ENCODE measurements at places on chromosomes 1 and 21. TPM values are rescaled to one million over a fixed set of nuclear protein-coding genes. Genes with fewer than 3 reads are reported as not detected.

DNA sequence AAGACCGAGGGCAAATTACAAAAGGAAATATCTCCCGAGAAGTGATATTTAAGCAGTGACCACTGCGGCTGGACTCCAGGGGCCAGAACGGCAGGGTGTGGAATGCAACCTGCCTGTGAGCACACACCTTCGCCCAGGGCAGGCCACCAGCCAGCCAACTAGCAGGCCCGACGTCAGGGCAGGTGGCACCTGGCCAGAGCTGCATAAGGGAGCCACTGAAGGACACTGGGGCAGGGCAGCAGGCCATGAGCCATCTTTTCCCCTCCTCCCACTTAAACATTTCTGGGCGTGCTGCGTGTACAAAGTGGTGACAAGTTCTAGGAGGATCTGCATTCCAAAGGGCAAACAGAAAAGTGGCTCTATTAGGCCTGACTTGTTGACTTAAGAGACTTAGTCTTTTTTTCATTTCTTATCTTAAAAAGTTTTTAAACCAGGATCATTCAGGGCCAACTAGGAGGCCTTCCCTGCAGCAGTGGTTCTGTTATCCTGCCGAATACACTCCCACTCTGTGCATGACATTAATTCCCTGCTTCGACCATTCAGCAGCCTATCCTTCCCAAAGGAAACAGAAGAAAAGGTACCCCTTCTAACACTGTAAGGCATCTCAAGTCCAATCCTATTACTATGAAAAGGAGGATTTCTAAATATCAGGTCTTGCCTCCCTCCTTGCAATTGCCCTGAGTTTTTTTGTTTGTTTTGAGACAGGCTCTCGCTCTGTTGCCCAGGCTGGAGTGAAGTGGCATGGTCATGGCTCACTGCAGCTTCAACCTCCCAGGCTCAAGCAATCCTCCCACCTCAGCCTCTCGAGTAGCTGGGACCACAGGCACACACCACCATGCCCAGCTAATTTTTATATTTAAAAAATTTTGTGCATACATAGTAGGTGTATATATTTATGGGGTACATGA, 96.3 kb downstream of the BCAR3 start:
- peak overlapping the region; percentile 83 for H3K27ac ChIP-seq
- H3K4me1 ChIP-seq: peaks cover 98% of the 10 kb centered on the region
- no peaks in the 10 kb centered on the region for H3K27me3 ChIP-seq
- peaks cover 88% of the 10 kb centered on the region for H3K36me3 ChIP-seq
- peak overlapping the region; percentile 33 for H3K4me3 ChIP-seq
- DNase-seq: peak; percentile 99

GRCh38 chr1:227934476-227935313, 13.0 kb downstream of the WNT9A start:
- no peaks in the 10 kb centered on the region for H3K36me3 ChIP-seq
- no peaks in the 10 kb centered on the region for H3K4me1 ChIP-seq
- H3K4me3 ChIP-seq: no peak overlapping the region
- H3K27me3 ChIP-seq: no peaks in the 10 kb centered on the region
- peak overlapping the region; percentile 98 for H3K27ac ChIP-seq

GRCh38 chr1:65469889-65470340, 49.4 kb downstream of the LEPR start:
- H3K4me1 ChIP-seq: peaks cover 12% of the 10 kb centered on the region
- no peak overlapping the region for H3K27ac ChIP-seq
- no peak for DNase-seq
- no peak overlapping the region for H3K4me3 ChIP-seq
- H3K36me3 ChIP-seq: no peaks in the 10 kb centered on the region
- H3K27me3 ChIP-seq: no peaks in the 10 kb centered on the region

DNA sequence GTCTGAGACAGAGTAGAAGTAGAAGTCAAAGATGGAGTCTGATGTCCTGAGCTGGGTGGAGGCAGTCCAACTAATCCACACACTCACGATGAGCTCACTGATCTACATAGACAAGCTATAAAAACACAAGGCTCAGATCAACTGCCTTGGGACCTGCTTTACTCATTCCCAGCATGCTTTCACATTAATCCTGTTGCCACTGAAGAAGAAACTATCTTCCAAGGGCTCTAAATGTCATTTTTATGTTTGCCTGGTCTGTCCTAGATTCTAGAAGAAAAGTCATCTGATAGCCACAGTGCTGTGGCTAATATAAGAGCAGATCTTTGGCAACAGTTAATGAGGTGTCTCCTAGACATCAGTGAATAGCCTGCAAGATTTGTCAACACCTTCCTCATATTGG, 522.7 kb downstream of the NUF2 start:
- no peak overlapping the region for H3K27ac ChIP-seq
- H3K27me3 ChIP-seq: no peaks in the 10 kb centered on the region
- H3K4me3 ChIP-seq: no peak overlapping the region

CD1E gene
- not detected for total RNA-seq

GRCh38 chr1:14578156-14578555, 20.3 kb upstream of the KAZN start:
- no peaks in the 10 kb centered on the region for H3K4me1 ChIP-seq
- no peaks in the 10 kb centered on the region for H3K36me3 ChIP-seq
- no peaks in the 10 kb centered on the region for H3K27me3 ChIP-seq
- no peak overlapping the region for H3K27ac ChIP-seq
- H3K4me3 ChIP-seq: no peak overlapping the region

DNA sequence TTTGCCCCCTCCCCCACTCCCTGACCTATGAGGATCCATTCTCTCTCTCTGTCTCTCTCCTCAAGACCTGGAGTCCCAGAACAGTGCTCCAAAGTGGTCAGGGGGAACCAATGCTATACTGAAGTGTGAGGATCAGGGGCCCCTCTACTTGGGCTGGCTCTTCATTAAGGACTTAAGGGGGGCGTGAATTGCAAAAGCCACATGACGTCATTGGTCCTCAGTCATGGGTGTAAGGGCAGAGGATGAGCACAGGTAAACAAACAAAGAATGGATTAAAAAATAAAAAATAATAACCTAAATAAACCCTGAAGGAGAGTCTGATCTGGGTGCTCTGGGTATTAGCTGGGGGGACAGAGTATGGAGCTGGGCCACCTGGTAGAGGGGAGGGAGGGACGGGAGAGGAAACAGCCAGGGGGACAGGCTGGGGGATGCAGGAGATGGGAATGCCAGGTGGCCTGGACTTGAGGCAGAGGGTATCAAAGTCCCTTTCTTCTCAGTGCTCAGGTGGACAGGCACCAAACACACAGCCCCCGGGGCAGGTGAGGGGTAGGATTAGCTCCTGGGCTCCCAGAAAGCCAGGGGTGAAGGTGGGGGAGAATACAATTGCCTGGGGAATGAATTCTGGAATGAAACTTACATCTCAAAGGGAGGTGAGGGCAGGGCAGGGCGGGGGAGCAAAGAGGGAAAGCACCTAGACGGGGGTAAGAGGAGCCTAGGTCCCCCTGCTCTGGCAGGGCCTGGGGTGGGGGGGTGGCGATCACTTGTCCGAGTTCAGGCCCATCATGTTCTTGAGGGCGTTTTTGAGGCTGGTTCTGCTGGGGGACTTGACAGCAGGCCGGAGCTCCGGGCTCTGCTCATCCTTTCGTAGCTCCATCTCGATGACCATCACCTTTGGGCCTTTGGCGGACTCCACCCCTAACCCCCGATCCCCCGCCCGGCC, 4.6 kb downstream of the MPZ start:
- H3K27ac ChIP-seq: no peak overlapping the region
- H3K36me3 ChIP-seq: no peaks in the 10 kb centered on the region
- H3K4me1 ChIP-seq: peaks cover 9% of the 10 kb centered on the region
- no peaks in the 10 kb centered on the region for H3K27me3 ChIP-seq
- no peak for DNase-seq

- H3K4me1 ChIP-seq: no peaks in the 10 kb centered on the region
- H3K4me3 ChIP-seq: no peak overlapping the region
- H3K36me3 ChIP-seq: no peaks in the 10 kb centered on the region
- no peak for DNase-seq
Measured at GRCh38 chr21:19590044-19590443, 1186.5 kb upstream of the TMPRSS15 start.

BTBD19 gene
- 7.3 TPM for total RNA-seq

DNA sequence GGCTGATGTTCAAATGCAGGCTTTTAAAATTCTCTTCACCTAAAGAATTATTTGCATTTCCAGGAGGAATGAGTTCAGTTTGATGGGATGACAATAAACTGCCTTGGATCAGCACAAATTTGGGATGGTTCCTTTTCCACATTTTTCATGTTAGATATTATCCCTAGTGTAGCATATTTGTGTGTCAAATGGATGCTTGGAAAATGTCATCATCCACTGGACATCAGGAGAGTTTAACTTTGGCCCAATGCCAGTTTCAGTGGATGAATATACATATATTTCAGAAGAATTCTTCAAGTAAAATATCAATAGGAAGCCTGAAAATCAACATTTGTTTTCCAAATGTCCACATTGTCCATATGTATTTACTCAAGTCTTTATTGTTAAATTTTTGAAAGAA, 116.5 kb upstream of the COL24A1 start:
- H3K36me3 ChIP-seq: no peaks in the 10 kb centered on the region
- no peaks in the 10 kb centered on the region for H3K4me1 ChIP-seq
- no peaks in the 10 kb centered on the region for H3K27me3 ChIP-seq
- H3K4me3 ChIP-seq: no peak overlapping the region

GRCh38 chr1:64199154-64199553, 4.3 kb upstream of the UBE2U start:
- H3K36me3 ChIP-seq: no peaks in the 10 kb centered on the region
- H3K27me3 ChIP-seq: no peaks in the 10 kb centered on the region
- H3K4me3 ChIP-seq: no peak overlapping the region

DNA sequence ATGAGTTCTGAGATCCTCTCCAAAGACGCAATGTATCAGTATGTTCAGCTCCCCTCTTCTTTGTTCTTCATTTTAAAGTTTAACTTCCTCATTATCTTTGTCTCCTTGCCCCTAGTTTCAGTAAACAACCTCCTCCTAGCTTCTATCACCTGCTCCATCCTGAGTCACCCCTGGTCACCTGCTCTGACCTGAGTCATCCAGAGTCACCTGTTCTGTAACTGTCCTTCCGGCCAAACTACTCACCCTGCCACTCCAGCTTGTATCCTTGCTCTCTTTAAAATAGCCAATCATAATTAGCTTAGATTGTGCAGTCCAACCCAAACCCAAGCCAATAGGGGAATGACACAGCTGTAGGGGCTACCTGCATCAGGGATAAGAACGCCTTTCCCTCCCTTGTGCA, 332.0 kb downstream of the OLFM3 start:
- H3K4me1 ChIP-seq: no peaks in the 10 kb centered on the region
- H3K27me3 ChIP-seq: no peaks in the 10 kb centered on the region
- H3K36me3 ChIP-seq: no peaks in the 10 kb centered on the region

- H3K27ac ChIP-seq: no peak overlapping the region
- H3K4me1 ChIP-seq: no peaks in the 10 kb centered on the region
- H3K27me3 ChIP-seq: peaks cover 56% of the 10 kb centered on the region
- H3K36me3 ChIP-seq: no peaks in the 10 kb centered on the region
Measured at GRCh38 chr1:2630498-2631135, 2.2 kb downstream of the MMEL1 start.

Data from PC-9 (cell line).